AG10803 (cell line): ENCODE measurements at places on chromosomes 12 and 14.

DNA sequence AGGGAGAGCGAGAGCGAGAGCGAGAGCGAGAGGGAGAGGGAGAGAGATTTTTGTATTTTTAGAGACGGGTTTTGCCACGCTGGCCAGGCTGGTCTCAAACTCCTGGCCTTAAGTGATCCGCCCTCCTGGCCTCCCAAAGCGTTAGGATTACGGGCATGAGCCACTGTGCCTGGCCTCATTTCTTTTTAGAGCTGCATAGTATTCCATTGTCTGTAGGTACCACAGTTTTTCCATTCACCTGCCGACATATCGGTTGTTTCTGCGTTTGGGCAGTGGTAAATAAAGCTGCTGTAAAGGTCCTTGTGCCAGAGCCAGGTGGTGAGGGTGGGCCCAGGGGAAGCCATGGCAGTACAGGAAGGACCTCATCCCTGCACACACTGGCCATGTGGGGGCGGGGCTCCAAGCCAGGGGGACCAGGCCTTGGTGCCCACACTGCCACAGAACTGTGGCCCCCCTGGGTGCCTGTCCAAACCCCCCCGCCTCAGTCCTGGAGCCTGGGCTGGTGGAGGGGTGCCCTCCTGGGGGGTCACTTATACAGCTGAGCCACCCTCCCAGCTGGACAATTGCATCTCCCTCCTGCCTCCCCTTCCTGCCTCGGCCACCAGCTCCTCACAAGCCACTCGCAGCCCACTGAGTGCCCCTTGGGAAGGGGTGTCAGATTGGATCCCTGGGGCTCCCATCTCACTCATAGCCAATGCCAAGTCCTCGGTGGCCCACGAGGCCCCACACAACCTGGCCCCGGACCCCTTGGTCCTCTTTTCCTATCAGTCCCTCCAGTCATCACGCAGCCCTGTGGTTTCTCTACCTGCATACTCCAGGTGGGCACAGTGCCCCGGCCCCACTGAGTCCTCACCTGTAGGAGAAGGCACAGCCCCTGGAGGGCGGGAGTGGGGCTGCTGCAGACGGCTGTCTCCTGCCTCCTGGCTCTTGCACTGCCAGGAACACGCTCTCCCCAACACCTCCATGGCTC lies 1.7 kb upstream of the PUS1 start:
- DNase-seq: no peak

DNA sequence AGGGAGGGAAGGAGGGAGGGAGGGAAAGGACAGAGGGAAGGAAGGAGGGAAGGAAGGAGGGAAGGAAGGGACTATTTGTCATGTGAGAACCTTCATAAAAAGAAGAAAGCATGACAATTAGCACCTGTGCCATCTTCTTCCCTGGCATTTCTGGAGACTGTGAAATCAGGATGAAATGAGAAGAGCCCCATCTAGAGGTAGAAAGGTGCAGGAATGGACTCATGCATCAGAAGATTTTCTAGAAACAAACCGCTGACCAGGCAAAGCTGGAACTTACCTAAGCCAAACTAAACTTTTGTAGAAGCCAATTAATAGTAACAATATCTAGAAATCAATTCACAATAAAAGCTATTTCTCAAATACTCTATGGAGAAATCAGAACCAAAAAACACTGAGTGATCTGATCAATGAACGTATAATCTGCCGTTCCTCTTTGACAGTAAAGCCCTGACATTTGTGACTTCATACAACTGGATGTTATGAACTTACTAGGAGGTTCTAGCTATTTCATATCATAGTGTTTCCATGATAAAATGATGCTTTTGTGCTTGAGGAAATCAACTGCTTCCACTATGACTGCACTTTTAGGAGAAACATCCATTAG lies 24.4 kb upstream of the CRACR2A start:
- DNase-seq: peak; percentile 50

- peak; percentile 67 for DNase-seq
Measured at GRCh38 chr12:116528498-116528897, 30.7 kb upstream of the MAP1LC3B2 start.

DNA sequence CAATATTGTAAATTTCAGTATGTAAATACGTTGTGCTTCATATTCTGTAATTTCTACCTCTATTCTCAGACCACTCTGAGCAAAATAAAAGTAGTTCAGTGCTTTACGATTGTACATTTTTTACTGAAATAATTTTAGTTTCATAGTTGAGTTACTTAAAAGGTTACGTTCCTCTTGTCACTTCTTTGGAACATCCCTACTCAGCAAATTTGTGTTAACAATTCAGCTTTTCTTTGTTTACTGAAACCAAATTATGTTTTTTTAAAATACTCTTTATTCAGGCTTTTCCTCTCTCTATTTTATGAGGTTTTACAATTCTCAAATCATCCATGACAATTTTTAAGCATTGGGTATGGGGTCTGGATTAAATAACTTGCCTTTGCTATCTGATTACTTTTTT lies 25.8 kb downstream of the CPSF6 start:
- no peak for DNase-seq

DNA sequence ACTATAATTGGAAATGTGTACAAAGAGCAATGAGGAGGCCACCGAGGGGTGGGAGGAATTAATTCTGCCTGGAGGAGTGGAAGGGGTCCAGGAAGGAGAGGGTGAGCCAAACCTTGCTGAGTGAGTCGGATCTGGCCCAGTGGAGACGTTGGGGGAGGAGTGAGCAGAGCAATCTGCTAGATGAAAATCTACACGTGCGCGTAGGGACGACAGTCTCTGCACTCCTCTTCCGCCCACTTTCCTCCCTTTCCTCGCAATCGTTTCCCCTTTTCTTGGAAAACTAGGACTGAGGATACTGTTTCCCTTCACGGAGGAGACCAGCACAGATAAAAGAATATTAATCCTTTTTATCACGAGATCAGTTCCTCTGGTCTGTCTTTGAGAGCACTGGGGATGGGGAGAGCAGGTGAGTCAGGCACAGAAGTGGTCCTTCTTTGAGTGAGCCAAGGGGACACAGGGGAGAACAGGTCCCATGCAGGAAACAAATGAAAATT lies 2.9 kb upstream of the NAB2 start:
- DNase-seq: peak; percentile 57

DNA sequence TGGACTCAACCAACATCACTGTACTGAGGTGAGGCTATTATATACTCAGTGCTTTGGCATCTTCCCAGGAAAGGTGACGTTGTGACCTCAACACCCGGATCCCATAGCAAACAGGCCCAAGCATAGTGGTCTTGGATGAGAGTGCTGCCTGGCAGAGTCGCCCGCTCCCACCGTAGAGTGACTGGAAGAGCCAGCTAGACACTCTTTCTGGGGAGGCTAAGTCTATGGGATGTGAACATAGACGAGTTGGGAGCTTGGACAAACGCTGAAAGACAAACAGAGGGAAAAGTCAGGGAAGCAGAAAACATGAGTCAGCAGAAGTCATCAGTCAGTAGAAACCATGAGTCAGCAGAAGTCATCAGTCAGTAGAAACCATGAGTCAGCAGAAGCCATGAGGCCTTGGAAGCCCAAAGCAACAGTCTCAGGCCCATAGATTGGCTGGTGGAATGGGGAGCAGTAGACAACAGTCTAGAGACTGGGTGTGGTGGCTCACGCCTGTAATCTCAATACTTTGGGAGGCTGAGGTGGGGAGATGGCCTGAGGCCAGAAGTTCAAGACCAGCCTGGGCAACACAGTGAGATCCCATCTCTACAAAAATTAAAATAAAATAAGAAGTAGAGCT lies 66.4 kb upstream of the MAP1LC3B2 start:
- peak; percentile 49 for DNase-seq

DNA sequence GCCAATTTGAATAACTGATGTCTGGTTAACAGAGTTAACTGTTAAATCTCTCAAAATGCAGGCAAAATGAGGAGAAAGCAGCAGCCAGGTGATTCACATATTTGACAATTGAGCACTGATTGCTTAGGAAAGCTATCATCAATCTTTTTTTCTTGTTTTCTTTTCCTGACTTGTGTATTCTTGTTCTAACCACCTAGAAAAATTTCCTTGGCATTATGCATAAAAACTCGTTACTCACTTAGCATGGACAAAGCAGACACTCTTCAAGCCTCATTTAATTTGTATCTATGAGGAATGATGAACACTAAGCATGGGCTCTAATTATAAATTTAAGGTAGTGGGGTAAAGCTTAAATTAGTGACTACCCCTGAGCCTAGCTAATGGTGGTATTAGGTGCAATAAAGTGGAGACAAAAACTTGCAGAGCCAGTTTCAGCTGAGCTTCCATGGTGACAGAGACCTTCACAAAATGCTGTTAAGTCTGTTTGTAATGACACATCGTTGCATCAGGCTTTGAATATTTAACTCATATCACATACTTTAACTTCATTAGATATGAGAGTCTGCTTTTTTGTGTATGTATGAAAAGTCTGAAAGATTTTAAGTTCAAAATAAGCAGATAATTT lies 52.0 kb downstream of the RASSF9 start:
- peak; percentile 13 for DNase-seq

DNA sequence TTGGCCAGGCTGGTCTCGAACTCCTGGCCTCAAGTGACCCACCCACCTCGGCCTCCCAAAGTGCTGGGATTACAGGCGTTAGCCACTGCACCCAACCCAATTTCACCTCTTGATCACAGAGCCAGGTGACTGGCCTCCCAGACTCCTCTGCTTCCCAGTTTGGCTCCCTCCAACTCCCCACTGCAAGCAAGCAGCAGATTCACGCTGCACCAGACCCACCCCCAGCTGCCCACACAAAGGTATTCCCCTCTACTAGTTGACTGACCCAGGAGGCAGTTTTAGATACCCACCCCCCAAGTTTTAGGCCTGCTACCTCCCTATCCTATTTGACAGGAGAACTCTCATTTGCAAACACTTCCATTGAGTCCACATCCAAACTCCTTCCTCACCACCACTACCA lies 5.2 kb downstream of the RARG start:
- DNase-seq: no peak

GRCh38 chr14:73712540-73713180 lies 1.5 kb downstream of the PNMA1 start:
- no peak for DNase-seq

GRCh38 chr14:50039120-50039517 lies 77.3 kb downstream of the VCPKMT start:
- DNase-seq: no peak

GRCh38 chr14:32932914-32933628 lies 5.6 kb upstream of the NPAS3 start:
- no peak for DNase-seq

- peak; percentile 15 for DNase-seq
Measured at GRCh38 chr14:56247495-56248200, 129.4 kb downstream of the PELI2 start.

- DNase-seq: no peak
Measured at GRCh38 chr12:80293759-80294158, 150.3 kb upstream of the PTPRQ start.

- DNase-seq: no peak
Measured at GRCh38 chr14:44070046-44070445, 437.0 kb downstream of the FSCB start.

DNA sequence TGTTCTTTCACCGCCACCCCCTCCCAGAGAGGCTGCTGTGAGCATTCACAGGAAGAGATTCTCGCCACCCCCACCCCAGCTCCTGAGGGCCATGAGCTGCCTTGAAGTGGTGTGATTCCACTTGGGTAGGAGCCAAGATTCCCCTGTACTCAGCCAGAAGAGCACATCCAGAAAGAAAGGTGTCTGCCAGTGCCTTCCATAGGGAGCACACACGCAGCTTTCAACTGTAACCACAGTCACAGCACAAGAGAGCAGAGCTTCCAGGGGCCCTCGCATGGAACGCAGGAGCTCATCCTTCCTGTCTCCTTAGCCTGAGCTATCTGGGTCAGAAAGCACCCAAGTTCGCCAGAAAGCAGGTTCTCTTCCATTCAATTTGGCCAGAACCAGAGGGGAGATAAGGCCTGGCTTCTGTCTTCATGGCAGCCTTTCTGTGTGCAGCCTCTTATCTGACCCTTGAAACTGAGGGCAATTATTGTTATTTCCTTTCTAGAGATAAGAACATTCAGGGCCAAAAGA lies 66.6 kb upstream of the SCN8A start:
- no peak for DNase-seq

DNA sequence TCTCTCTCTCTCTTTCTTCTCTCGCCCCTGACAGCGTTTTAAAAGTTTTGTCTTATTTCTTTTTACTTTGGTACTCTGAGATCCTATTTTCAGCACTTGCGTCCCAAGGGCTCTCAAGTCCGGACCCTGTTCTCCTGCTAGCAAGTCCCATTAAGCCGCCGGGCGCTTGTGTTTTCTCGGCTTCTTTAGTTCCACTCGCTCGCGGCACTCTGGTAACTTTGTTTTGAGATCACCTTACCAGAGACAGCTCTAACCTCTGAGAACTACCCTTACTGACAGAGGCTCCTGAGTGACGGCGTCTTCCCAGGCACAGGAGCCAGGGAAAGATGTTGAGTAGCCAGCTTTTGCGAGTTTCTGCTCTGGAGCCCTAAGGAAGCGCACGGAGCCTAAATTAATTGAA lies 2.7 kb upstream of the MYF5 start:
- DNase-seq: no peak

DNA sequence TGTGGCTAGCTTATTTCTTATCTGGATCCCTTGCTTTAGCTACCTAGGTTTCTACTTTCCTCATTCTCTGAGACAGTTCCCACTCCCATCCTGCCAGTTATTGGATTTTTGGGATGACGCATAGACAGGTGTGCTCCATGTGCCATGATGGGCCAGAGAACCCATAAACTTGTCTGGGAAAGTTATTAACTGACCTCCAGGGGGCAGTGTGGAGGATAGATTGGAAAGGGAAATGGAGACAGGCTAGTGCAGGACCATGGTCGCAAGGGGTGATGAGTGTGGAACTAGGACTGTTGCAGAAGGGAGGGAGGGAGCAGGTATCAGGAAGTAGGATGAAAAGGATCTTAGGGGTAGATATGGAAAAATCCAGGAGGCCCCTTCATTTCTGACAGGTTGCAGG lies 80.3 kb downstream of the ESRRB start:
- DNase-seq: peak; percentile 16

DNA sequence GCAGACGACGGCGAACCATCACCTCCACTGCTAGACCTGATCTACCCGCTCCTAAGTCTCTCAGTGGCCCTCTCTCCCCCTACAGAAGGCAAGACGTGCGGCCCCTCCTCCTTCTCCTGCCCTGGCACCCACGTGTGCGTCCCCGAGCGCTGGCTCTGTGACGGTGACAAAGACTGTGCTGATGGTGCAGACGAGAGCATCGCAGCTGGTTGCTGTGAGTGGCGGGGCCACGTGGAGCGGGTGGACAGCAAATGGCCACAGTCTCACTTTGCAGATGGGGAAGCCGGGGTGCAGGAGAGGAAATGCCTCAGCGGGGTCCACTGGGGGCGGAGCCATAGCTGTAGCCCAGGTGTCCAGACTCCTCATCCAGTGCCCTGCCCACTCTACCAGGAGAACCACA lies 21.4 kb upstream of the NXPH4 start:
- DNase-seq: no peak

GRCh38 chr12:113297621-113298471 lies 37.1 kb downstream of the SLC8B1 start:
- no peak for DNase-seq

GRCh38 chr14:36317650-36318049 lies 2.8 kb downstream of the MBIP start:
- DNase-seq: no peak

DNA sequence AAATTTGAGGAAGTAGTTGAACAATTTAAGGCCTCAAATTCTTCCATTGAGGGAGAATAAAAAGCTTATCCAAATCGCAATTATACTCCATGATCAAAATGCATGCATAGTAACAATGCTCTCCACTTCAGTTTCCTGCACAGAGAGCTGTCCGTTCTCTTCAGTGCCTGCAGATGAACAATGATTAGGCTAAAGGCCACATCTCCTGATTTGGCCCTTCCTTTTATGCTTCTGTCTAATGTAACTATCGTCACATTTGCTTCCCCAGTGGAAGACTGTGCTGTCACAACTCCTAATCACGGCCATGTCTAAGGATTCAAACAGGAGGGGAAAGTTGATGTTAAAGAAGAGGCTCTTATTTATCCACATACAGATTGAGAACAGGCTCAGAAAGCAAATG lies 113.6 kb upstream of the NPAS3 start:
- no peak for DNase-seq
